ENCODE measurements at places on chromosomes 3 and 15.

DNA sequence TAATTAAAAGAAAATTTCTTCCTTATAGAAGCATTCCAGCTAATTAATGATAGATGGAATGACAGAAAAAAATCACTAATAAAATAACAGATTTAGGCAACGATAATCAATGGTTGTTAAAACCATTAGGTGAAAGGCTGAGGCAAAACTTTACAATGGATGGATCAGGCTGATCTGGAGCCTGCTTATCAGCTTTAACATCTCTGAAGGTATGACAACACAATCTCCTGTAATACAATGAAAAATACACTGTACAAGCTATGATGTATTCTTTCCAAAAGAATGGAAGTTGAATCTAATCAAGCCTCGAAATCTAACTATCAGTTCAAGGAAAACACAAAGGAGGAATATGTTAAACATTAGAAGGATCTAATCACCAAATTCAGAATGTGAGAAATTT is 39.3 kb downstream of the EMC4 start:
- no peak for DNase-seq

DNA sequence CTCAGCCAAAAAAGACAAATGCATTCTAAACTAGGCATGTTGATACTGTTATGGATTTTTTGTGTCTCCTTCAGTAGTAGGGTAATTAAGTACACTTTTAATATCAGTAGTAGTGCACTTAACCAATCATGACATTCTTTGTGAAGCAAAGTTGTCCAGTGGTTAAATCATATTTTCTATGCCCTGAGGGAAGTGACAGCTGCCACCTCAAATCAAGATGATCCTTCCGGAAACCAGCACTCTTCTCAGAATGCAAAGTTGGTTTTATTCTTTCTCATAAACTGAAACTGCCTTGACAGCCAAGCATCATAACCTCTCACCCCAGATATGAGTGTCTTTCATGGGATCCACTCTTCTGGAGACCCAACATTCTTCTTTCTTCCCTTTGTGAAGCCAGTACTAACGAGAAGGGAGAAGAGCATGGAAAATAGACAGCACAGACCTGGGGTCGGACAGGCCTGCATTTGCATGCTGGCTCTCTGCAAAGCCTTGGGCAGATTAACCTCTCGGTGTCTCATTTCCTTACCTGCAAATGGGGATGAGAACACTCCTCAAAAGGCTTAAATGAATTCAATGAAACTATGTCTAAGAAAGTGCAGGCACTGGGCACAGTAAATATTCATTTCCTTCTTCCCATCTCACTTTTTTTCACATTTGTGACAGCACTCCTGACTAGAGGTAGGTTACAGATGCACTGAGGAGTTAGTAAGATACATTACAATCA is 13.2 kb downstream of the AAGAB start:
- no peak for DNase-seq

GRCh38 chr15:48862705-48863104 is 15.2 kb upstream of the EID1 start:
- DNase-seq = no peak

GRCh38 chr3:188156056-188156455 is 2.1 kb downstream of the LPP start:
- DNase-seq = no peak

DNA sequence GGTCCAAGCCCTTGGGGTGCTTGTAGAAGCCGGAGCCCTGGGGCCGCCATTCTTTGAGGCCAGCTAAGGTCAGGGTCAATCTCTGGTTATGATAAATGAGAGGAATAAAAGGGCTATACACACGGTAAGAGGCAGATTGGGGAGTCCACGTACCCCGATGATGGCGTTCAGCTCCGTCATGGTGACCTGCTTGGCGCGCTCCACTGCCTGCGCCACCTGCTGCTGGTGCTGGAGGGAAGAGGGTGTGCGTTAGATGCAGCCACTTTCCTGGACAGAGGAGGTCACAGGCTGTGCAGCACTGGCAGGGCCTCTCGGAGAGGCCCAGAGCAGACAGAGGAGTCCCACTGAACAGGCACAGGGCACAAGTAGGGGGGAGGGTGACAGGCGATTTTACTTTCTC is 23.3 kb downstream of the TLE3 start:
- no peak for DNase-seq

DNA sequence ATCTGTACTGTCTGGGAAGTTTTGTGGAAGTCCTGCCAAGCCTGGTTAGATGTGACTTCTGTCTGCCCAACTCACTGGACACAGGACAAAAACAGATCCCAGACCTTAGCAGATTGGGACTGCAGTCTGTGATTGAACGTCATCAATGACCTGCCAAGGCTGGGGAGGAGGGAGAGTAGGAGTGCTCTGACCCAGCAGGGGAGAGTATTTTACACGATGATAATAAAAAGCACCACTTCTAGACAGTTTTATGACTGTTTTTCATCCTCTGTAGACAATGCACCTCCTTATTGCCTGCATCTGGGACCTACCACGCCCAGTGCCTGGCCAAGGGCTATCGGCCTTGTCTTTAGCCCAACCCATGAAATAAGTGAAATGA is 102.3 kb upstream of the NR2E3 start:
- DNase-seq = no peak

GRCh38 chr3:177589041-177589650 is 391.9 kb upstream of the TBL1XR1 start:
- DNase-seq = no peak

- no peak for DNase-seq
Observed at GRCh38 chr3:172347895-172348679, 100.2 kb downstream of the GHSR start.

GRCh38 chr3:133535971-133536881 is 37.3 kb upstream of the CDV3 start:
- peak; percentile 90 for DNase-seq

DNA sequence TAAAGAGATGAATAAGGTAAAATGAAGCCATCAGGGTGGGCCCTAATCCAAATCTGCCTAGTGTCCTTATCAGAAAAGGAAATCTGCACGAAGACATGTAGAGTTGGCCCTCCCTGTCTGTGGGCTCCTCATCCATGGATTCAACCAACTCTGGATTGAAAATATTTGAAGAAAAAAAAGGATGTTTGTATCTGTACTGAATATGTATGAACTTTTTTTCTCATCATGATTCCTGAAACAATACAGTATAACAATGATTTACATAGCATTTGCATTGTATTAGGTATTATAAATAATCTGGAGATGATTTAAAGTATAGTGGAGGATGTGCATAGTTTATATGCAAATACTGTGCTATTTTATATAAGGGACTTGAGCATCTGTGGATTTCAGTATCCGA is 59.0 kb upstream of the SMAD6 start:
- no peak for DNase-seq

DNA sequence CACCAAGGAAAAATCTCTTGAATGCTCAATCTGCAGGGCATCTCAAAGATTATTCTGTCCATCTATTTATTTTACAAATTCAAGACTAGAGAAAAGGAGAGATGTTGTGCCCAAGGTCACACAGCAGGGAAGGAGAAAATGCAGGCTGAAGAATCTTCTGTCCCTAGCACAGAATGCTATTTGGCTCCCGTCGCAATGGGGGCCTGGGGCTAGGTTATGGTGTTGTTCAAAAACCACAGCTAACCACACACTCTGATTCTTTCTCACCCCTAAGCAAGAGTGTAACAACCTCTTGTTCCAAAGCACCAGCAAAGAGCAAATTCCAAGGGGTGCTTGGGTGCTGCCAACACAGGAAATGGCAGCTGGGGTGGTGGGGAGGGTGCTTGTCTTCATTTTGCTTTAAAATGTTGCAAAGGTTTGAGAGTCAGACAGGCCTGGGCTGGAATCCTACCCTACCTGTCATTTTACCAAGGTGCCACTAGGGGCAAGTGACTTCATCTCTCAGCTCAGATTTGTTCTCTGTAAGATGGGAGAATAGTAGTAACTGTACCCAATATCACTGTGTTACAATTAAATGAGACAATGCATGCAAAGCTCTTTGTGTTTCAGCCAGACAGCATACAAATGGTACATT is 112.5 kb downstream of the ADAMTS9 start:
- peak; percentile 25 for DNase-seq

DNA sequence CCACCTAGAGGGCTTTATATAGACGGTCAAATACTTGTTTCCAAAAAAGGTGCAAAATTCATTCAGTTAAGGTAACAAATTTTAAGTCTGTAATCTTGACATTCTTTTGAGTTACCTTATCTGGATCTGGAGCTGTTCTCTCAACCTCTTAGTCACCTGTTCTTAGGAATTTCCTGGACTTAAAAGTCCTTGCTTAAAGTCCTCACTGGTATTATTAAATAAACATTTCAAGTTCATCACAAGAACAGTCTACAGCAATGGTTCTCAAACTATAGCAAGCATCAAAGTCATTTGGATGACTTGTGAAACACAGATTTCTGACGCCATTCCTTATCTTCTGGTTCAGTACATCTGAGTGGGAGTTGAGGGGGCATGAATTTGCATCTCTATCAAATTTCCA is 122.9 kb upstream of the GOLIM4 start:
- DNase-seq = no peak

DNA sequence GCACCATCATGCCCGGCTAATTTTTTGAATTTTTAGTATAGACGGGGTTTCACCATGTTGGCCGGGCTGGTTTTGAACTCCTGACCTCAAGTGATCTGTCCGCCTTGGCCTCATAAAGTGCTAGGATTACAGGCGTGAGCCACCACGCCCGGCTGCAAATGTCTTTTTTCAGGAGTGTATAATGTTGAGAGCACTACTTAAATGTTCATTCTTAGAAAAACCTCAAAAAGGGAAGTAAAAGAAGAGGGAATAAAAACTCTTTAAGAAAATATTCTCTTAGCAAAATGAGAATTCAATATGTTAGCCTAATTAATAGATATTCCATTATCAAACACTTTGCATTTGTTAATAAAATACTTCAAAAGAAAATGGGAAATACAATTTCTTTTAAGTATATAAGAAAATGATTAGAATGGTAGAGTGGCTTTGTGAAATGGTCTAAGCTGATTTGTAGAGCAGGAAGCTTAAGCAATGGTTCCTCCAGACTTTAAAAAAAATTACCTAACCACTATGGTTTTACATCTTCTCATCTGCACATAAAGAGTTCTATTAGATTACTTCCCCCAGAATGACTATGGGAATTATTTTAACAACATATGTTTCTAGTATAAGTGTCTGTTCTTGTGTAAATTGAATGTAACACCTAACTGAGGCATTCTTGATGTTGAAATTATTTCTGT is 226.7 kb upstream of the ALCAM start:
- no peak for DNase-seq

- DNase-seq = no peak
Observed at GRCh38 chr3:176840641-176841286, 356.5 kb downstream of the TBL1XR1 start.

- DNase-seq = peak; percentile 94
Observed at GRCh38 chr15:98787936-98788757, 139.8 kb downstream of the IGF1R start.

DNA sequence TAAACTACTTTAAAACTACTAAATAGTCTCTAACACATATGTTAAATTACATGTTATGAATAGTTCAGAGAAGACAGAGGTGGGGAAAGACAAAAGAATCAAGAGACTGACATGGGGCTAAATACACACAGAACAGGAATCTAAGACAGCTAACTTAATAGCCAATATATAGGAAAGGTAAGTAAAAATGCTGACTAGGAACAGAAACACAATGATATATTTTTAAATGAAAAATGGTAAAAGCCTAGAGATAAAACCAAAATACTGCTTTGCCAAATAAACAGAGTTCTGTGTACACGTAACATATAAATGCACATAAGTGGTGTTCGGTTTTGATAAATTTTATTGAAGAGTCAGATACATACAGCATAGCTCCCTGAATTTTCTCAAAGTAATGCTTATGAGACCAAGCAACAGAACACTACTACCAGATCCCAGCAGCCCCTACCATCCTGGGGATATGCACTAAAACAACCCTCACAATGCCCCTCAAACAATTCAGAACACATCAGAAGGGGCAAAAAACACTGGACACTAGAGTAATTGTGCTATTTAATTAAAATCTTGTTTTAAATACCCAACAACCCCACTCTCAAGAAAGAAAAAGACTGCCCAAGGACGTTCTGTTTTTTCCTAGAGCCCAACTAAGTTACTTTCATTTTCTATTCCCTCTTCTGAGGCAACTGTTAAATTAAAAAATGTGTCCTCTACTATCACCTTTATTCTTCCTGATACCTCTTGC is 121.1 kb downstream of the ADAM10 start:
- DNase-seq = no peak

- DNase-seq = no peak
Observed at GRCh38 chr3:196323691-196324090, 5.7 kb upstream of the DYNLT2B start.

- DNase-seq = no peak
Observed at GRCh38 chr3:15649858-15650257, 48.3 kb downstream of the BTD start.

GRCh38 chr3:102156426-102156825 is 278.4 kb upstream of the ZPLD1 start:
- peak; percentile 66 for DNase-seq

DNA sequence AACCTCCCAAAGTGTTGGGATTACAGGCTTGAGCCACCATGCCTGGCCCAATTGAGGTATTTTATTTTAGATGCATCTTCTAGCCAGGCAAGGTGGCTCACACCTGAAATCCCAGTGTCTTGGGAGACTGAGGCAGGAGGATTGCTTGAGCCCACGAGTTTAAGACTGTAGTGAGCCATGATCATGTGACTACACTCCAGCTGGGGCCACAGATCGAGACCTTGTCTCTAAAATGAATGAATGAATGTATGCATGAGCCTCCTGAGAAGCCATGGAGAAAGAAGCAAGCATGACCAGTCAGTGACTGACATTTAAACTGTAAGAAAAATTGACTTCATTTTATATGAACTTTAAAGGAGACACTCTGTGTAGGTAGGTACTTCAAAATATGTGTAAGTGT is 105.7 kb downstream of the ZNF609 start:
- DNase-seq = no peak

DNA sequence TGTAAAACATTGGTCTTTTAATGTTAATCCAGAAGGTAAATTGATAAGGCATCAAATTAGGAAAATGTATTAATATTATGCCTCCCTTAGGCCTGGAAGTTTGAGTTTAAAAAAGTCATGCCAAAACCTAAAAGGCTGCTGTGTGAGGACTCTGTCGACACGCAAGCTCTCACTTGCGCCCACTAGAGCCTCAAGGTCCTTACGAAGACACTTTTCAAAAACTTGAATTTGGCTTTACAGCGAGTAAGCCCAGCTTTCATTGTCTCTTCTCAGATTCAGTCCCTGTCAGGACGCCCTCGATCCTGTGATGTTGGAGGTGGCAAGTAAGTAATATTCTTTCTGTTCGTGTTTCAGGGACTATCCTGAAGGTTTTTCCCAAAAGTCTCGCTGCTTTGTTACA is 89.7 kb downstream of the CRTC3 start:
- no peak for DNase-seq

- no peak for DNase-seq
Observed at GRCh38 chr15:74392451-74392830, 25.0 kb upstream of the CYP11A1 start.

DNA sequence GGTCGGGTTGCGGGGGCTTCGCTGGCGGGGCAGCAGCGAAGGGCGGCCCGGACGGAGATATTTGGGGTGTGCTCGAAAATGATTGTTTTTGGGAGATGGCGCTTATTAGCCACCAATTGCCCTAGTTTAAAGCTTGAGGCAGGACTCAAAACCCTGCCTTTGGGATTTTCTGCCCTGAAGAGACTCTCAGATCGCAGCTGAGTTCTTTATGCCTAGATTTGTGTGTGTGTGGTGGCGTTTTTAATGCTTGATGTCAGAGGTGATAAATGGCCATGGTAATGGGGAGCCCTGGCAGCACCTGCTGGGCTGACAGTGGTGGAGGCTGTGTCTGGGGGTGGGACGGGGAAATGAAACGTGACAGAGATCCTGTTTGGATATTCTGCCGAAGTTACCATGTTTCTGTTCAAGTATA is 604 bp downstream of the KCTD6 start:
- no peak for DNase-seq

All from COLO829 (cell line).